Stimulated activated CD8-positive, alpha-beta memory T cell treated with anti-CD3 and anti-CD28 coated beads, Interleukin-2, amount 100 ng/mL, for 1 hour (primary cell): ENCODE measurements at places on chromosomes 11 and 22.

DNA sequence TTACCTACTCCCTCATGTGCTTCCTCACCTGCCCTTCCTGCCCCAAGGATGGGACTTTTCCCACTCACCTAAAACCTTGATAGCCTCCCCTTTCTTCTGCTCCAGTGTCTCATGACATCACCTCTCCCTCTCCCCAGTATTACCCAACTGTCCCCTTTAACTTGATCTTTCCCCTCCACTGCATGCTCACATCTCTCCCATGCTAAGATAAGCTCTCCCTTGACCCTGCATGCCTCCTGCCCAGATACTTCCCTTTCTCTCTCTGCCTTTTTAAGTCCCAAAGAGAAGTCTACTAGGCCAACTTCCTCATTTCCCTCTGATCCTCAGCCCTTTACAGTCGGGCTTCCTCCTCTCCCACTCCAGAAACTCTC, 14.8 kb downstream of the CD3E start:
- no peak for DNase-seq

GRCh38 chr11:31690041-31690440, 121.1 kb downstream of the PAX6 start:
- DNase-seq = no peak

GRCh38 chr22:46087816-46088277, 62.5 kb upstream of the PPARA start:
- DNase-seq = no peak

- no peak for DNase-seq
Observed at GRCh38 chr11:59767225-59767611, 12.0 kb downstream of the STX3 start.

DNA sequence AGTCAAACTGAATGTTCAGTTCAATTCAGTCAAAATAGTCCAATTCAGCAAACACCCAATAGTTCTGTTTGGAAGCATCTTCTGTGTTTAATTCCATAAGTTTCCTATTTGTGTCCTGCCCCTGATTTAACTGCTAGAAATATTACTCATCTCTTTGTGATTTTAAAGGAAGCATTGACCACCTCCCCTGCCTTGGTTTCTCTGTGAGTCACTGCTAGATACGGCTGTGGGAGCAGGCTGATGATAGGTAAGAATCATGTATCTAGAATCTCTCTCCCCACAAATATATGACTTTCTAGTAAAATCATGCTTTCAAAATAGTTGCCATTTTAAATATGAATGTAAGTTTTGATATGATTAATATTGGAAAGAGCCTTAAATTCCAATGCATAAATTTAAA, 888.5 kb downstream of the NTM start:
- DNase-seq = no peak

DNA sequence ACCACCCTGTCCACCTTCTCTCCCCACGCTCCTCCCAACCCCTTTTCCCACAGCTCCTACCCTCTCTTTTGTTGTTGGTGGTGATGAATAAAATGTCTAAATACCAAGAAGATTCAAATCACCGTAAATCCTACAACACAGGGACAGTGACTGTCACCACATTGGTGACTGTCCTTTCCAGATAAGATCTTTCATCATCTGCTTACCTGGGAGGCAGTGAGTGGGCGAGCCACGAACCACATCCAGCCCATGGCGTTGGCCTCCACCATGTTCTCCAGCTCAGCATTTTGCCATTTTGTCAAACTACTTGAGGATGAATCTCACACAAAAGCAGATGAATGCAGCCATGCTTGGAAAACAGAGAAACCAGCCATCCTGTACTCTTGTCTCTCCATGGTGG, 6.7 kb upstream of the CYTH4 start:
- DNase-seq = no peak

GRCh38 chr22:36352803-36353507, 34.8 kb downstream of the MYH9 start:
- DNase-seq = no peak

- no peak for DNase-seq
Observed at GRCh38 chr11:59222464-59223060, 9.8 kb upstream of the MPEG1 start.

DNA sequence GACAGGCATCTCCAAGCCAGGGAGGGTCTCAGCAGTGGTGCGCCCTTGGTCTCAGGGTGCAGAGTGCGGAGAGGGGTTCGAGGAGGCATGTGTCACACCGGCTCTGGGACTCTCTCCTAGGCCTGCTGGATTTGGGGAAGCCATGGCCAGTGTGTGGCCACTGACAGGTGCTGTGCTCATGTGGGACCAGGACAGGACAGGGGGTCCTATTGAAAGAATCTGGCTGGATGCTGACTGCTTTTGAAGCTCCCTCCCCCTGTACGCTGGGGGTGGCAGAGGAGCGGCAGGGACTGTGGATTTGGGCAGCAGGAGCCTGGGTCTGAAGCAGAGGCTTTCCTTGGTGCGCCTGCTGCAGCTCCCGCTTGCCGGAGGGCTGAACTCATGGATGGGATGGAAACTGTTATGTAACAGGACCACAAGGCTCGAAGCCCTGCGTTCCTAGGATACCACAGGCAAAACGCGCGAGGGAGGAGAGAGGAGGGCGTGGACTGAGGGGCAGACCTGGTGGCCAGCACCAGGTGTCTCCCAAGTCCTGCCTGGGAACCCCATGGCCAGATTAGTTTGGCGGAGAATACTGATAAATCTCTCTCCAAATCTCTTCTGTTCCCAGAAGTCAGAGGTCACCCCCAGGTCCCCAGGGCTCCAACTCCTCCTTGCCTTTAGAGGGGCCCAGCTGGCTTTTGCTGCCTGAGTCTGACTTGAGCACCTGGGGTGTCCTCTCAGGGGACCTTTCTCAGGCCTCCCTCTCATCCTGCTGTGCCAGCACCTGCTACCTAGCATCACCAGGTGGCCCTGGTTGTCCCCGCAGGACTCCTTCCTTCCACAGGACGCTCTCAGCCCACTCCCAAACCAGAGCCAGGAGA, 13.8 kb upstream of the TEF start:
- no peak for DNase-seq

DNA sequence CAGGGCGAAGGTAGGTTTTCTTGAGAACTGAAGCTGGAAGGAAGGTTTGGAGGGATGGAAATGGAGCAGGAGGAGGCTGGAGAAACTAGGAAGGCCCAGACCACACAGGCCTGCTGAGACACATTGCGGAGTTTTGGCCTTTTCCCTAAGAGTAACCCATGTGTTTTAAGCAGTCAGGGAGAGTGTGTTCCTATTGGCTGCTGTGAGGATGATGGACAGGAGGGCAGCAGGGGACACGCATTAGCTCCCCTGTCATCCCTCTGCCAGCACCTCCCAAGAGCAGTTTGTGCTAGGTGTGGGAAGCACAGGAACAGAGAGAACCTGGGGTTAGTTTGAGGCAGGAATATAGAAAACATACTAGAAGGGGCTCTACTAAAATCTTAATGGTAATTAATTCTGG, 842.1 kb downstream of the TBC1D22A start:
- DNase-seq = no peak

- DNase-seq = no peak
Observed at GRCh38 chr11:110629594-110629993, 82.6 kb downstream of the ARHGAP20 start.

- DNase-seq = no peak
Observed at GRCh38 chr11:76313913-76314740, 66.8 kb downstream of the THAP12 start.

DNA sequence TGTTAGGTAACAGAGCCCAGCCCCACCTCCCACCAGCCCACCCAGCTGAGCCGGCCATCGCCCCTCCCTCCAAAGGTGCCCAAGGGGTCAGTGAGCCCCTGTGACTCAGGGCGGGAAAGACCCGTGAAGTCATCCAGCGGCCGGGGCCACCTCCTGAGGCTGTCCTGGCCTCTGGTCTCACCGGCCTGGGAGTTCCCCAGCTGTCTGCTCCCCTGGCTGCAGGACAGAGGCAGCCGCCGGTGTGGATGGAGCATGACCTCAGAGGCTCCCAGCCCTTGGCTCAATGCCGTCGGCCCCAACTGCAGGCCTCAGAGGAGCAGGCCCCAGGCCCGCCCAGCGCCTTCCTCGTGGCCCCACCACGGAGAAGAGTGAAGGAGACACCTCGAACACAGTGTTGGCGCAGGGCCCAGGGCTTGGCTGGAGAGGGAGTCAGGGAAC, 28.7 kb downstream of the RPL3 start:
- DNase-seq = no peak

- DNase-seq = no peak
Observed at GRCh38 chr11:74377689-74378088, 20.5 kb downstream of the PGM2L1 start.

DNA sequence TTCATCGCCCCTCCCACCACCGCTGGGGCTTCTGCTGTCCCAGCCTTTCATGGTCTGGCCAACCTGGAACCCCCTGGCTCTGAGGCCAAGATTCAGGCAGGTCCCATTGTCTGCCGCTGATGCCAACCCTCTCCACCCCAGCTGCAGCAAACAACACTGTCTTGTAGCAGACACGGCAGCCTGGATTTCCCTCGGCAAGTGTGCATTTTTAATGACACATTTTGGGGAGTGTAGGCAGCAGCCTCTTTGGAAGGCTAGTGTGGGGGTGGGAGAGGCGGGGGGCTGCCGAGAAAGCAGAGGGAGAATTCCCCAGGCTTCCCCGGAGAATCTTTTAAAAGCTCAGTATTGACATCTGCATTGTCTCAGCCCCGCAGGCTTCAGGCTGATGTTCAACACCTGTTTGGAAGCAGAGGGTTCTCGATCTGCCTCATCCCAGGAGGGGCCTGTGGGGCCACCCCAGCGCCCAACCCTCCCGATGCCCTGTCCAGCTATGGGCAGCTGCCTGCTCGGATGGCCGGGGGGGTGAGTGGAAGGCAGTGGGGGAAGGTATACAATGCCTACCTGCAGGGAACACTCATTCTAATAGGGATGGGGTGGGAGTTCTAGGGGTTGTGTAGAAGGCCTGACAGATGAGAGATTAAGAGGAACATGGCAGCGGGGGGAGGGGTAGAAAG, 41.5 kb downstream of the NECTIN1 start:
- no peak for DNase-seq

DNA sequence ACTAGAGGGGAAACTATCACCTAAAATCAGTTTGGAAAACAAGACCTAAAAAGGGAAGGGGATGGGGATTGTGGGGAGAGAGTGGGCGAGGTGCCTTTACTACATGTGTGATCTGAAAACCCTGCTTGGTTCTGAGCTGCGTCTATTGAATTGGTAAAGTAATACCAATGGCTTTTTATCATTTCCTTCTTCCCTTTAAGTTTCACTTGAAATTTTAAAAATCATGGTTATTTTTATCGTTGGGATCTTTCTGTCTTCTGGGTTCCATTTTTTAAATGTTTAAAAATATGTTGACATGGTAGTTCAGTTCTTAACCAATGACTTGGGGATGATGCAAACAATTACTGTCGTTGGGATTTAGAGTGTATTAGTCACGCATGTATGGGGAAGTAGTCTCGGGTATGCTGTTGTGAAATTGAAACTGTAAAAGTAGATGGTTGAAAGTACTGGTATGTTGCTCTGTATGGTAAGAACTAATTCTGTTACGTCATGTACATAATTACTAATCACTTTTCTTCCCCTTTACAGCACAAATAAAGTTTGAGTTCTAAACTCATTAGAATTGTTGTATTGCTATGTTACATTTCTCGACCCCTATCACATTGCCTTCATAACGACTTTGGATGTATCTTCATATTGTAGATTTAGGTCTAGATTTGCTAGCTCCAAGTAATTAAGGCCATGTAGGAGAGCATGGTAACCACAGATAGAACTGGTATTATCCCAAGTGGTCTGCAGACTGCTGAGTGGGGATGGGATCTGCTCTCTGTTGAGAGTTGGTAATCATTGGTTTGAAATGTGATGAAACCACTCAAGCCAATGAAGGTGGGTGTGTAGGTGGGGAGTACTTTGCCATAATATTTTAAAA, 3.6 kb downstream of the NEAT1 start:
- DNase-seq = no peak

- no peak for DNase-seq
Observed at GRCh38 chr22:47463220-47463619, 700.8 kb downstream of the TBC1D22A start.

DNA sequence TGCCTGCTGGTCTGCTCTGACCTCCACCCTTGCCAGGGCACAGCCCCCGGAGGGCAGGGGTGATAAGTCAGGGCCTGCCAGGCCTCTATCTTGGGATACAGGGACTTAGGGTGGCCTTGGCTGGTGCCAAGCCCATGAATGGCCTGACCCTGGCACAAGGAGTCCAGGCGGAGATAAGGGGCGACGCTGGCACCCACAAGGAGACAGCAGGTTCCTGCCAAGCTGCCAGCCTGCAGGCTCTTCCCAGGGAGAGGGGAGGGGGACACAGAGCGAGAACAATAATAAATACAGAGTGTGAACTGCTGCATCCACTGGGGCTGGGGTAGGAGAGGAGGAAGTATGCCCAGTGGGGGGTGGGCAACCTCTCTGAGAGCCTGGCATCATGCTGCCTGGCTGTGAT, 978 bp downstream of the CSDC2 start:
- DNase-seq = no peak

DNA sequence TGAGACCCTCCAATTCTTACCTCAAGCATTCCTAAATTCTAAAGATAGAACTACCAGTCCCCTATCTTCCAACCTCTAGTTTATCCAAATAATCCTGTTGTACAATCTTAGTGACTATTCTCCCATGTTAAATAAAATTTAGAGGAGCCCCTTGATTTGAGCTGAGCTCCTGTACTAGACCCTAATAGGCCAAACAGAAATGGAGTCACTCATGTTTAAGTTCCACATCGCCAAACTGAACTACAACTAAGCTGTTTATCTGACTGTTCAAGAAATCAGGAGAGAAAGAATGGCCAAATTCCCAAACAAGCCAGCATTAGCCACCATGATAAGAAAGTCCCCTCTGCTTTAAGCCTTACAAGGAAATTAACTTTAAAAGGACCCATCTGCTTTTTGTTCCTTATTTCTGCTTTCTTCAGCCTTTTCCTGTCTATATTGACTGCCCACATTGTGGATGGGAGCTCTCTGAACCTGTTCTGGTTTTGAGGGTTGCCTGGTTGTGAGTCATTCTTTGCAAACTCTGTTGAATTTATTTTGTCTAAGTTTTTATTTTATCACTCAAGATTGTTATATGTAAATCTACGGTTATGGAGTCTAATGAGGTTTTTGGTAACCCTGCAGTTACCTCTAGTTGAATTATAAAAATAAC, 90.4 kb downstream of the TTC28 start:
- DNase-seq = no peak

DNA sequence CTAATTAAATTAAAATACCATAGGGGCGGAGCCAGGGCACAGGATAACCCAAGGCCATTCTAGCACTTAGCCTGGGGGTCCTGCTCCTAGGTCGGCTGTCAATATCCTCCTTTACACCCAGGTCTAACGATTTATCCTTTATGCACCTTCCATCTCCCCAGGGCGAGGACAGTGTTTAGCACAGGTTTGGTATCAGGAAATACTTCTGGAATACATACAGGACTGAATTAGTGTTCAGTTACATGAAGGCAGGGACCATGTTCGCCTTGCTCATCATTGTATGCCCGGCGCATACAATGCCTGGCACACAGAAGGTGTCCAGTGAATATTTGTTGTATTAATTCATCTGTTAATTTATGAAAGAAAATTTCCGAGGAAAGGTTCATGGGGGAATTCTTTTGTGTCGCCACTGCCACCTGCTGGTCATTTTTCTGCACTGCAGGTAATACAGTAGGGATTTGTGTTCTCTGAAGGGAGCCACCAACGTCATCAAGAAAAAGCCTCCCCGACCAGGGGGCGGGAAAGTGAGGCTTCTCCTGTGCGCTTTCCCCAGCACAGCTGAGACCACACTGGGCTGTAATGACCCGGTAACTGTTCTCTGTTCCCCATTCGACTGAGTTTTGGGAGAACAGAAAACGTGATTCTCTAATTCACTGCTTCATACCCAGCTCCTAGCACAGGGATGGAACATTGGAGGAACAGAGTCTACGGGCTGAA, 68.7 kb upstream of the ASPHD2 start:
- DNase-seq = peak; percentile 45
